SW480 (cell line): ENCODE measurements at places on chromosomes 1 and 21.
A peak's percentile ranks its signal among the peaks of the same experiment; 100 is the strongest.

- peak; percentile 62 for DNase-seq
Observed at GRCh38 chr1:43329995-43330751, 7.4 kb upstream of the MPL start.

- DNase-seq, result peak; percentile 64
Observed at GRCh38 chr1:205283270-205284147, 38.0 kb downstream of the NUAK2 start.

GRCh38 chr1:59669752-59670312, 144.9 kb upstream of the HOOK1 start:
- peak; percentile 33 for DNase-seq

DNA sequence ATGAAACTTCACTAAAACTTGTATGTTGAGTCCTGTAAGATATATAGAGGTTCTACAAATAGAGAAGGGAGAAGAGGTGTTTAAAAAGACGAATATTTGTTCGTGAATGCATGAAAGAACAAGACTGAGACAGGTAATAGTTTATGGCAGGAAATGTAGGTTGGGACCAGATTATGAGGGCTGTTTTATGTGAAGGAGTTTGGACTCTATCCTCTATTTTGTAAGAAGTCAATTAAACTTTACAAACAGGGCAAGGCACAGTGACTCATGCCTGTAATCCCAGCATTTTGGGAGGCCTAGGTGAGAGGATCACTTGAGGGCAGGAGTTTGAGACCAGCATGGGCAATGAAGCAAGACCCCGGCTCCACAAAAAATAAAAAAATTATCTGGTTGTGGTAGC, 5.7 kb downstream of the SLC35A3 start:
- no peak for DNase-seq

DNA sequence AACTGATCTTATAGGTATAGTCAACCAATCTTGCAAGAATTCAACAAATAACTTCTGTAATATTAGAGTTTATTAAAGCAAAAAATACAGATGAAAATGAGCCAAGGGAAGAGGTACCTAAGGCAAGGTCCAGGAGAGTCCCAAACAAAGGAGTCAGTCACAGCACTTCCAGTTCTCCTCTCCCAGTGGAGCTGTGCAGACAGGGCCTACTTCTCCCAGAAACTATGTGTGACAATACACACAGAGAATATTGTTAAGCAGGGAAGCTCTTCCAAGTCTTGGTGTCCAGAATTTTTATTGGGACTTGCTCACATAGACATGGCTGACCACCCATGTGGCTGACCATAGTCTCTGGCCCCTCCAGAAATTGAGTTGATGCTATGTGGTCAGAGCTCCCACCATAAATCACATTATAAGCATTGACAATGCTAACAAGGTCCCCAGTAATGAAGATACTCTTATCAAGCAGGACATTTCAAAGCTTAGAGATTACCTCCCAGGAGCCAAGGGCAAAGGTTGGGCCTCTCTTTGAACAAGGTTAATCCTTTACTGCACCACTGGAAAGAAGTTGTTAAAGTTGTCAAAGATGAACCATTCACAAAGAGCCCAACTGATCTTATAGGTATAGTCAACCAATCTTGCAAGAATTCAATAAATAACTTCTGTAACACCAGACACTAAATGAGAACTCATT, 3.5 kb upstream of the CD244 start:
- no peak for DNase-seq

- no peak for DNase-seq
Observed at GRCh38 chr1:219296430-219297355, 123.0 kb downstream of the LYPLAL1 start.

- DNase-seq, result no peak
Observed at GRCh38 chr1:170239445-170239844, 93.7 kb downstream of the NTMT2 start.

GRCh38 chr1:201625226-201625761, 86.4 kb downstream of the NAV1 start:
- no peak for DNase-seq

GRCh38 chr1:3790500-3790923, 5.8 kb downstream of the LRRC47 start:
- no peak for DNase-seq

DNA sequence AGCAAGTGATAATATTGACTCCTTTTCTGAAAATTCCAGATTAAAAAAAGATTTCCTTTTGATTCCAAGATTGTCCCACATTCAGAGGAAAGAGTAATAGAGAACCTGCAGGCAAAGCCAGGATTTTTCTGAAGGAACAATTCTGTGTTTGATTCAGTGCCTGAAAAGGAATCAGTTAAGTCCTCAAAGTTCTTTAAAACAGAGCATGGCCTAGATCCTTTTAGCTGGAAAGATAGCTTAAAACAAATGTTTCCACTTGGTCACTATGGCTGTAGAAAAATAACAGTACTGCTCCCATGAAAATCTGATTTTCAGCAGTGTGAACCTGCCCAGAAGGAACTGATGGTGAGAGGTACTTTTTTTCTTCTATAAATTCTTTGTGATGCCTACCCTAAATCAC, 41.8 kb downstream of the HS2ST1 start:
- no peak for DNase-seq

DNA sequence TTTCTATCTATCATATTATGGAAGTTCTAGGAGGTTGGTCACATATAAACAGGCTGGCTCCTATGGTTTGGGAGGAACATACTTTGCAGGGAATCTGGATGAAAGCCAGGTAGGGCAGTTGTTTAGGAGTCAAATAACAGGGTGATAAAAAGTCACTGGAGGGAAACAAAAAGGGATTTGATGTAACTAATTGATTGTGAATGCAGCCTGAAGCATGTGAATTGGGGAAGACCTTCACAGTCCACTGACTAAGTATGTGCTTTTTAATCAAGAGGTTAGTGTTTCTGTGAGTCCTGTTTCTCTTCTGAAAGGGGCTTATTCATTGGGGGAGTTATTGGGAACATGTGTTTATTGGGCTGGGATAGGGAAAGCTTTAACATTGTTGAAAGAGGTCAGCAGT, 41.3 kb downstream of the HMCN1 start:
- DNase-seq, result no peak

- no peak for DNase-seq
Observed at GRCh38 chr1:109906160-109906838, 4.3 kb upstream of the CSF1 start.

GRCh38 chr1:12608311-12608957, 9.6 kb downstream of the DHRS3 start:
- no peak for DNase-seq

DNA sequence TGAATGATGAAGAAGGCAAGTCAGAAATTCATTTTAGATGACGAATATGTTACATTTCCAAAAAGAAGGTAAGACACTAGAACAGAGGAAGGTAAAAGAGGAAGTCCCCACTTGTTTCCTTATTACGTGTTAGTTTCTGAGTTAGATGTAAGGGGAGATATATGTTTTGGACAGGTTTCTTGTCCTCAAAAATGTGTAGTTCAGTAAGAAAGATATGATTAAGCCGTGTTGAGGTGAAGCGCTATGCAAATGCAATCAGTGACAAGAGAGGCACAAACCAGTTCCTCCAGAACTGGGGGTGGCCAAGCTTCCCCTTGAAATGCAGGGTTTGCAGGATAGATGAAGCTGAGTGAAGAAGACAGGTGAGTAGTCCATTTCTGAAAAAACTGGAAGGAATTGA, 293.3 kb upstream of the RUNX1 start:
- no peak for DNase-seq

- no peak for DNase-seq
Observed at GRCh38 chr1:172821609-172822274, 162.8 kb downstream of the FASLG start.

DNA sequence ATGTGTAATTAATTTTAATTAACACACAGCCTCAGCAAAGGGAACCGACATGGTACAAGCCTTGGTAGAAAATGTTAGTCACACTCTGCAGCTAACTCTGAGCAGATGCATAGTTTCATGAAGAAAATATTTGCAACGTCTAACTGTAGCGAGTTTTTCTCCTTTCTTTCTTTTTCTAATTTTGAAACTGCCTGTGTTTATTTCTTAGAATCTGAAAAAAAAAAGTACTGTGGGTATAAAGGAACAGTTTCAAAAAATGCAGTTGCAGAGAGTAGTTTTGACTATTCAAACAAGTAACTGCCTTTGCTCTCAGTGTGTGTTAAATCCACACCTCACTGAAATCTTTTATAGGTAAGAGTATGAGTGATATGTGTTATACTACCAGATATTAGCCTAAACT, 149.9 kb upstream of the C1orf105 start:
- no peak for DNase-seq

GRCh38 chr1:180912211-180912800, 391 bp upstream of the KIAA1614 start:
- DNase-seq, result peak; percentile 23

- DNase-seq, result no peak
Observed at GRCh38 chr1:72357411-72357810, 75.1 kb upstream of the NEGR1 start.

- no peak for DNase-seq
Observed at GRCh38 chr21:32728456-32728839, 635 bp upstream of the SYNJ1 start.

- DNase-seq, result peak; percentile 60
Observed at GRCh38 chr1:156379420-156380165, 10.6 kb downstream of the RHBG start.

GRCh38 chr1:8259498-8260290, 58.2 kb upstream of the SLC45A1 start:
- DNase-seq, result no peak

GRCh38 chr21:36615274-36615964, 83.5 kb upstream of the SIM2 start:
- DNase-seq, result peak; percentile 15

DNA sequence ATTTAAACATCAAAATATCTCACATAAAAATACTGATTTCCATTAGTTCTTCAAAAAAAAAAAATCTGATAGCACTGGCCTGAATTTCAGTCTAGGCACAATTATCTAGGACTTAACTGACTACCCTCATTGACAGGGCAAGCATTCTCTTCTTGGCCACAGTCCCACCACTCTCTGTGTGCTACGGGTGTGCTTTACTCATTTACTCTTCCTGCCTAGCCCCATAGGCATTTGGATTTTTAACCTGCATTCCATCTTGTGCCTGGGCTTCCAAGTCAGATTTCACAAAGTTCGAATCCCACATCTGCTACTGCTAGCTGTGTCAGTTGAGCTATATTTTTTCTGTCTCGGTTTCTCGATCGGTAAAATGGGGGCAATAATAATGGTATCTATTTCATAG, 38.0 kb downstream of the PTPN14 start:
- DNase-seq, result no peak

DNA sequence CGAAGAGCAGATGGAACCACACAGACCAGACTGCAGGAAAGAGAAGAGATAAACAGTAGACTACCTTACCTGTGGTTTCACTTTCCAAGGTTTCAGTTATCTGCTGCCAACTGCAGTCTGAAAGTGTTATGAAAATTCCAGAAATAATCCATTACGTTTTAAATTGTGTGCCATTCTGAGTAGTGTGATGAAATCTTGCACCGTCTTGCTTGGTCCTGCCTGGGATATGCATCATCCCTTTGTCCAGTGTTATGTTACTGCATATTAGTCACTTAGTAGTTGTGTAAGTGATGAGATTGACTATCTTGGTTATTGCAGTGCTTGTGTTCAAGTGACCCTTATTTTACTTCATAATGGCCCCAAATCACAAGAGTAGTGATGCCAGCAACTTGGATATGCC, 33.9 kb downstream of the DNAJC6 start:
- no peak for DNase-seq

GRCh38 chr1:199020051-199020450, 381.2 kb downstream of the PTPRC start:
- no peak for DNase-seq

DNA sequence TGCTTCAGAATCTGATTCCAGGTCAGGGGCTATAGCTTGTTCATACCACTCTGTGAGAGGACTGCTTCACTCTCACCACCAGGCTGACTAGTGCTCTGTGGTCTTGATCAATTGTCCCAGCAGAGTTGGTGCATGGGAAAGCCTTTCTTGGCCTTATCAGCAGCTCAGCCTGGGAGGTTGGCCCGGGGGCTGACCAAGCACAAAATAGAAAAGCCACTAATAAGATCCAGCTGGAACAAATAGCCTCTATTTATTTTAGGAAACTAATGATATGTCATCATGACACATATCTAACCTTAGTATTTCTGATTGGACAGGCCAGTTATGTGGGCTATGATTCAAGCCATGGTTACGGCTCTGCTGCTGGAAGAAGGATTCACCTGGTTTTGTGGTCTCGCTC, 134.2 kb downstream of the GDAP2 start:
- DNase-seq, result no peak

GRCh38 chr1:21520899-21521716, 11.9 kb downstream of the ALPL start:
- DNase-seq, result no peak

- DNase-seq, result no peak
Observed at GRCh38 chr1:21260405-21261125, 29.7 kb downstream of the ECE1 start.

GRCh38 chr1:89607156-89607555, 25.8 kb upstream of the LRRC8C start:
- DNase-seq, result no peak

DNA sequence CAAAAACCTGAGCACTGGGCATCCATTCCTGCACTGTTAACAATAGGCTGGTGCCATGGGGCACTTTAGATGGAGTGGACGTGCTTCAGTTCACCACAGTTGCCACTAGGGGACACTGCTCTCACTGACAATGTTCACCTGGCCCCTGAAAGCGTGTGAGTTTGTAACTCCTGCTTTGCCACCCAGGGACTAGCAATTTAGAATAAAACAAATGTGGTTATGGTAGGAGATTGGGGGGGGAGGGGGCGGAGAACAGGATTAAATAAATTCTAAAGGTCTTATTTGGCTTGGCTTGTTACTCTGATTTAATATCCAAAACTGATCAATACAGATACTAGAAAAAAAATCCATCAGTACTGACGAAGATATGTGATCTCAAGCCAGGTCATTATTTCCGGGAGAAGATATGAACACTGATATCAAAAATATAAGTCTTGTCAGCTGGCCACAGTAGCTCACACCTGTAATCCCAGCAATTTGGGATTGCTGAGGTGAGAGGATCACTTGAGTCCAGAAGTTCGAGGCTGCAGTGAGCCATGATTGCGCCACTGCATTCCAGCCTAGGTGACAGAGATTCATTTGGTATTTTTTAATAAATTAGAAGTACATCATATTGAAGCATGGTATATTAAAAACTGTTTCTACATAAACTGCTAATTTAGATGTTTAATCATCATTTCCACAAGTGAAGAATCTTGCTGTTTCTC, 23.2 kb downstream of the INTS7 start:
- DNase-seq, result peak; percentile 59
